ENCODE measurements at places on chromosomes 2 and 18.

DNA sequence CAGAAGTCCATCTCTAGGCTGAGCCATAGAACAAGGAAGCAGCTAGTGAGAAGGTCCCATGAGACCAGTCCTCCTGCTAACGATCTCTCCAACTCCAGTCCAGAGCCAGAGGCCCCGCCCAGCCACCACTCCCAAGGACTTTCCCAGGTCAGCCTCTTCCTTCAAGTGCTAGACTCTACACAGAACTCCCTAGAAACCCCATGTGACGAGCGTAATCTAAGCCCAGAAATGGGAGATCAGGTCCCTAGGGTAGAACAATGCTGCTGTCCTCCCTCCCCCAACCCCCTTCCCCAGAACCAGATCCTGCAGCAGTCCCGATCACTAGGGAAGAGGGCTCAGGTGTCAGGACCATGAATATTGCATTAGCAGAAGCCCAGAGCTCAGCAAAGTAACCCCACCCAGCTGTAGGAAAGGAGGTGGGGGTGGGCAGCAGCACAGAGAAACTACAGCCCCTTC, 6.9 kb downstream of the DCTN1 start:
- peak; percentile 34 for DNase-seq

GRCh38 chr2:38486213-38487026, 109.3 kb upstream of the ATL2 start:
- DNase-seq = no peak

DNA sequence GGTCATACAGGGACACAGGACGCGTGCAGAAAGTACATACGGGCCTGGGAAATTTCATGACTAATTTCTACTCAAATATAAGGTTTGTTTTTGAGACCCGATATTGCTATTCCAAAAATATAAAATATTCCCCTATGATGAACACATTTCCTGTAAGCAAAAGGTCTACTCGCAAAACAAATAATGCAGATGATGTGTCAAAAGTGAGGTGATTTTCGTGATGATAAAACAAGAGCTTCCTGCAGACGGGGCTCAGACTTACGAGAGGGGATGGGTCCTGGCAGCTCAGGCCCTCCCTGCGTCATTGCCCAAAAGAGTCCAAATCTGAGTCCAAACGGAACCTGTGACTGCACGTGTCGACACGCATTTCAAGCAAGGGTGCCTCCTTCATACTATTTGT, 62.7 kb downstream of the MBP start:
- DNase-seq = no peak

DNA sequence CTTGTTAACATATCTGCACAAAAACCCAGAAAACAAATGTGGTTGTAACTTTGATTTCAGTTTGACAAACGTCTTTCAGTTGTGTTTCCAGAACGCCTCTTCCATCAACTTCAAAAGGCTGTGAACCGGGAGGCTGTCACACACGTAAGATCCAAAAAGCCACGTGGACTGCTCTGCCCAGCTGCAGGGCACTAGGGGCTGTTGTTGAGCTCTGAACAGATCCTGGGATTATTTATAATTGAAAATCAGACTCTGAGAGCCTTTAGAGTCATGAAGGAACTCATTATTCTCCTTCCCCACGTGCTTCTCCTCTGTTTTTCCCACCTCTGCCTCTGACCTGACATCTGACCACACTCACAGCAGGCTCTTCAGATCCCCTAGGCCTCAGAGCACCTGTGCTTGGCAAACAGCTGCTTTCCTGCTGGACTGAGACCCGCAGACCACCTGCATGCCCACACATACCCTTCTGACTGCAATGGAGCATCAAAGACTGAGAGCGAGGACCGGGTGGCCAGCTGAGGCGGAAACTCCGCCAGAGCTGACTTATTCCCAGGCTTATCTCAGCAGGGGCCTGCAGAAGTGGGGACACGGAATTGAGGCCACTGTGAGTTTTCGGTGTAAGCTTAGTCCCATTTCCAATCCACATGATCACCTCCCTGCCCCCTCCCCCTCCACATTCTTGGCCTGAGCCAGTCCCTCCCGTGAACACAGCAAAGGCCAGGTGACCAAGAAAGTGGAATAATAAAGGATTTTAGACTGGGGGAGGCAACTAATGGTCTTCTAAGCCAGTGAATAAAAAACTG, 114.8 kb downstream of the ATL2 start:
- DNase-seq = no peak

DNA sequence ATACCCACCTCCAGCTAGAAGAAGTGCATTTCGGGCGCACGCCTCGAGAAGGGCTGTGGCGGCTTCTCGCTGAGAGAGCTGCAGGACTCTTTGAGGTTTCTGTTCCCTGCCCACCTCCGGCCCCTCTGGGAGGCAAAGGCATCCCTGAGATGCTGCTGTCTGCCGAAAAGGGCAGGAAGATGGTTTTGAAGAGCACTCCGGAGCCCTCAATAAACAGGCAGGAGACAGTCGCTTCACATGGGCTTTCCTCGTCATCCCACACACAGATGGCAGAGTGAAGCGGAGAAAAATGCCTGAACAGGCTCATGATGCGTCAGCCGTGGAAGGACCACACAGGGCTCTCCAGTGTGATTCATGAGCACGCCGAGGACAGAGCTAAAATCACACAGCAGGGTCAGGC, 25.4 kb upstream of the GLI2 start:
- DNase-seq = no peak

GRCh38 chr2:236548179-236548921, 21.3 kb upstream of the ACKR3 start:
- DNase-seq = no peak

DNA sequence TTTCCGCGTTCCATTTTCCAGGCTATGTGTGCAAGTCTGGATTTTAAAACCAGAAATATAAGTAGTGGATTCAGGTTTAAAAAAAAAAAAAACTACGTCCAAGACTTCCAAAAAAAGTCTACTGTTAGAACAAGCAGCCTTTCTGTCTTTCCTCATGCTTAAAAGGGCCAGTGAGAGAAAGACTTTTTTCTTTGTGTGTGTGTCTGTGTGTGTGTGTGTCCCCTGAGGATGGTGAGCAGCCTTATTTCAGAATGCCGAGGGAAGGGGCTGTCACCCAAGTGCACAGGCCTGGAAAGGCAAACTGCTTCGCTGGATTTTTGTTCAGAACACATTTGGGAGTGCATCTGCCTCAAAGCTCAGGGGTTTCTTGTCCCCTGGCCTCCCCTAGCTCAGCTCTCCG, 98.8 kb downstream of the ZBTB7C start:
- DNase-seq = no peak

GRCh38 chr2:10266133-10266620, 36.5 kb upstream of the HPCAL1 start:
- no peak for DNase-seq

DNA sequence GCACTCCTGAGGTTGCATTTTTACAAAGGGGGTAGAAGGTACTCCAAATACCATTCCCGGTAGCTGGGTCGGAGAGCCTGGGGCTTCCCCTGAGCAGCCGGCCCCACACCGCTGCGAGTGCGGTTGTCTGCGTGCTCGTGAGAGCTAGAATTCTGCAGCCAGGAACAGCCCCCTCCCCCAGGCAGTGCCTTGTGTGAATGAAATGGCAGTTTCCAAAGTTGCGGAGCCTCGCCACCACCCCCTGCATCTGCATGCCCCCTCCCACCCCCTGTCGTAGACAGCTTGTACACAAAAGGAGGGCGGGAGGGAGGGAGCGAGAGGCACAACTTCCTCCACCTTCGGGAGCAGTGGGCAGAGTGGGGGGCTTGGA, 1.1 kb downstream of the MYCN start:
- DNase-seq = no peak

DNA sequence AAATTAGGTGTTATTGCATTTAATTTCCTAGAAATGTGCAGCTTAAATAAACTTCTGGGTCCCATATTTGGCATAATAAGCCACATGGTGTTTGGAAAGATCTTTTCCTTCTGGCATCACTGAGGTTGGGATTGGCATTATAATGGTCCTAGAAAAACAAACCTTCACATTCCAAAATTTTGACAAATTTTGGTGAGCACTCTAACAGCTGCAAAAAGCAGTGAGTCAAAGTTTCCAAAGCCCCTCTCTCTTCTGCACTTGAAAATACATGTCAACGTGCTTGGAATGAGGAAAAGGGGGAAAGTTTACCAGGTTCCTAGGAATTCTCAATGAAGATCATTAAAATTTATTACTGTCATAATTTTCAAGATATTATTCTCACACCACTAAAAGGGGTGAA, 77.8 kb upstream of the STK17B start:
- DNase-seq = no peak

GRCh38 chr2:42183775-42184174, 14.6 kb downstream of the EML4 start:
- no peak for DNase-seq

DNA sequence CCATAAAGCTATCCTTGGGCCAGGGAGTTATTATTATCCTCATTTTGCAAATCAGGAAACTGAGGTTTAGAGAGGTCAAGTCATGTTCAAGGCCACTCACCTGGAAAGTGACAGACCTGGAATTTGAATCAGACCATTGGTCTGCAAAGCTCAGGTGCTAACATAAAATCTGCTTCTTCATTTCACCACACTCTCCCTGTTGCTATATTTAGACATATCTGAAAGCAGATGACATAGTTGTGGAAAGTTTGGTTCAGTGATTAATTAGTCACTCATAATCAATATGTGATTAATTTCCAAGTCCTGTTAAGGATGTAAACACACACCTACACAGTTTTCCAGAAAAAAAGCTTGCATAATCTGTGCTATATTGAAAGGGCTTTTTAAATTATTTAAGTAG, 57.4 kb downstream of the LINC00305 start:
- DNase-seq = no peak

GRCh38 chr18:76619621-76620315, 124.7 kb upstream of the ZNF516 start:
- no peak for DNase-seq

DNA sequence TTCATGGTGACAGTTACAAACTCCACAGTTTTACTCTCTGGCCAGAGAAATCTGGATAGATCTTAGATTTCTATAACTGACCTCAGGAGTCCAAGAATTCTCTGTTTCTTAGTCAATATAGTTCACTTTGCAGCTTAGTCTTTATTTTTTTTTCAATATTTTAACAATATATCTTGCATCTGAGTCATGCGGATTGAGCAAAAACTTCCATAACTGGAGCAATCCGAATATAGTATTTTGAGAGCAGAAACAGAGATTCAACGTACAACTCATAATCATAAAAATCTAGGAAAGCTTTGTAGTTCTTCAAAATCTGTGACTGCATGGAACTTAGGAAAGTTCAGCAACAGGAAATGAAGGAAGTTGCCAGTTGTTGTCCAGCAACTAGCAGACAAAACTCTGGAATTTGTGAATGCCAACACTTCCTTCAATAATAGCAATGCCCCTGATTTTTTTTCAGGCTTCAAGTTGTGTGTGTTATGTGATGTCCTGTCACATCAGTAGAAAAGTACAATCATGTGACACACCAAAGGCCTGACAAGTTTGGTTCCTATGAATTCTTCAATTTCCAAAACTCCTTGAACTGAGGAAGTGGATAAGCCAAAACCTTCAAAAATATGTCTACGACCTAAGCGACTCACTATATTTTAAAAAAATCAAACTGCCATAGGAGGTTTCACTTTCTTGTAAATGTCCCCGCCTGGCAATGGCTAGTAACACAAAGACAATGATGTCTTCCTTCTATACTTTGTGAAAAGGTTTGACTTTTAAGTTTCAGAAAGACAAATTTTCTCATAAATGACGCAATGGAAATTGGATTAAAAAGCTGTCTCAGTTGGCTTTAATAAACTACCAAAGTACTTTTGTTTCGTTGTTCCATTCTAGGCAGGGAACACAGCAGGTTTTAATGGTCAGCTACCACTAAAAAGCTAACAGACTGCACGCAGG, 510.6 kb downstream of the ERBB4 start:
- no peak for DNase-seq

DNA sequence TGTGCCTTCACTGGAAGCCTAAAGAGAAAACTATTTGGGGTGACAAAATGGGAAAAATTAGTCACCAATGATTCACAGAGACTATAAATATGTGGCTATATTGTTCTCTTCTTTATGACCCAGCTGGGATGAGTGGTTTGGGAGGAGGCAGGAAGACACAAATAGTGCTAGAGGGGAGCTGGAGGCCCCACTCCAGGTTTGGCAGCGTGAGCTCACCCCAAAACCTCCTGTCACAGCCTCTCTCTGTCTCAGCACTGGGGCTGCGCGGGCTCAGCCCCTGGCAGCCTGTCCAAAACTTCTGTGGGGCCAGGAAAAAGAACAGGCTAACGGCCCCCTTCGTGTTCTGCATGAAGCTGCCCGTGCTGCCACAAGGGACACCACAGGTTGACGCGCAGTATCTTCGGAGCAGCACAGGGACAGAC, 73.2 kb upstream of the LCLAT1 start:
- peak; percentile 10 for DNase-seq

DNA sequence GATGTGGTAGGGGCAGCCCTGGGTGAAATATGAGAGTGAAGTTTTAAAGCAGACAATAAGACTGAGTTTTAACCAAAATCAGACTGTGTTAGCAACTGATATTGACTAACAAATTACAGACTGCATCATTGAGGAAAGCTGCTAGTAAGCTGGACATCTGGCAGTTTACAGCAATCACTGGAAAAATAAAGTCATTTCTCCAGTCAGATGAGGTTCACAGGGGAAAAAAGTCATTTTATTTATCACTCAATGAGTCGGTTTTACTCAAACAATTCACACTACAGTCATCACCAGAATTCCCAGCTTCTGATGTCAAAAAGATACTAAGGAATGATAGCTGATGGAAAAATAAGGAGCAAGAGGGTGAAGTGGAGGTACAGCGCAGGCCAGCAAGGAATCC, 10.5 kb upstream of the TMEM177 start:
- DNase-seq = no peak
